ENCODE measurements at places on chromosomes 2 and 18.

DNA sequence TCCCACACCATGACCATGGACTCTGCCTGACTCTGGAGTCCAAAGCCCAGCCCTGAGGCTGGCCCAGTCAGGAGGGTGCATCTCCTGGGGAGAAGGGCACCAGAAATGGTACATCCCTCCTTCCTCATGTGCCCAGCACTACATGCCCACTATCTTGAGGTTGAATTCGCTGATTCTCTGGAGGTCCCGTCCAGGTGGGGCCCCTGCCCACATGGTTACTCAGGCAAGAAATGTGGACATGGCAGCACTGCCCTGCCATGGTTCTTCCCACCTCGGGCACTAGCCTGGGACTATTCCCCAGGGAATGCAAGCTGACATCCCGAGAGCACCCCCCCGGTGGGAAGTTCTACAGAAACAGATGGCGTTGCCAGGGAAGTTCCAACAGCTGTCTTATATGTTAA is 15.3 kb upstream of the HES6 start:
- DNase-seq: no peak

- no peak for DNase-seq
Observed at GRCh38 chr2:183186296-183186695, 62.1 kb downstream of the NUP35 start.

DNA sequence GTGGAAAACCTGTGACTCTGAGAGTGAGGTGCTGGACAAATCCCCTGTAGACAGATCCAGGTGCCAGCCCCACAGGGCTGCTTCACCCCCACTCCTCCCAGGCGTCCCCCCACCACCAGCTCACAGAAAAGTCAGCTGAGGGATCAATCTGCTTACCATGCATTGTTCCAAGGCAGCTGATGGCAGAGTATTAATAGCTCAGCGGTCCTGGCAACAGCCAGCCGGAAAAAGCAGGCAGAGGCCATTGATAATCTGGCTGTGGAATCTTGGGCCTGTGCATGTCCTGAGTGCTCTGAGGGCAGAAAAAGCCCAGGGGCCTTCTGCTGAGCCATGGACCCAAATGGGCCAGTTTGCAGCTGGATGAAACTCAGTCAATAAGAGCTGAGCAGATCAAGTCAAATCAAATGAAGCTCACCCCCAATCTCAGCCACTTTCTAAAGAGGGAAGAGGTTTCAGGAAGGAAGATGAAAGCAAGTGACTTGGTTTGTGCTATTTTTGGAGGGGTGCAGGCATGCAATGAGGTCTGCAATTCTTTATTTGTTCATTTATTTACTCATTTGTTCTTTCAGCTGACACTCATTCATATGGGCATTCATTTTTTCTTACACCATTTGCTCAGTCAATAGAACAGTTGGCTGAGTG is 63.4 kb downstream of the GYPC start:
- no peak for DNase-seq

- DNase-seq: peak; percentile 42
Observed at GRCh38 chr2:10094271-10094814, 14.1 kb upstream of the CYS1 start.

DNA sequence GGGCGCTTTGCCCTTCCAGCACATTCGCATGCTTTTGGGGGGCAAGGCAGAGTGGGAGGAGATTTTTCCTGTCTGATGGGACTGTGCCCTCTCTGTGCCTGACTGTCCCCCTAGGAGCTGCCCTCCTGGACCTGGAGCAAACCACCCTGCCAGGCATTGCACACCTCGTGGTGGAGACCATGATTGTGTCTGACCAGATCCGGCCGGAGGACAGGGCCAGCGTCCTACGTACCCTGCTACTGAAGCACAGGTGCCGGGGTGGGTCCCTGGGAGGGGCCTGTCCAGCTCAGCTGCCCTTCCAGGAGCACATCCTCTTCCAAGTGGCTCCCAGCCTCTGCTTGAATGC is 5.3 kb downstream of the SLC4A3 start:
- DNase-seq: no peak

GRCh38 chr2:84234103-84234502 is 225.0 kb downstream of the SUCLG1 start:
- no peak for DNase-seq

DNA sequence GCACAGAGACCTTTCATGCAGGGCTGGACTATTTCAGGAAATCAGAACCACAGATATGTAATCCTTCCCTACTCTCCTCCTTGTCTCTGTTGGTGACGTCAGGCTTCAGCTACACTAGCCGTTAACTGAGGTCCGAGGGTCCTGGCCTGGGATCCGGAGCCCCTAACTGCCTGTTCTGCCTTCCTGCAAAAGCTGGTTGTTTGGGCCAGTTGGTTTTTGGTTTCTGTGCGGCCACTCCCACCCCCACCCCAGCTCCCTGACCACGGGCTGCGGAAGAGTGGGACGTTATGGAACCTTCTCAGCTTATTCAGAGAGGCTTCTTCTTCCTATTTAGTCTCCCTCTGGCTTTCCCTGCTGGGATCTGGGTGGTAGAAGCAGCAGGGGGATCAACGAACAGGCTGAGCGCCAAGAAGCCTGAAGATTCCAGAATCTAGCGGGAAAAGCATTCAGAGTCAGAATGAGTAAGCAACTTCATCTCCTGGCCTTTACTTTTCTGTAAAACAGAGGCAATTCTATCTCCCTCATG is 49.3 kb upstream of the ROCK2 start:
- DNase-seq: no peak

- peak; percentile 27 for DNase-seq
Observed at GRCh38 chr2:11320698-11321492, 23.5 kb downstream of the ROCK2 start.

DNA sequence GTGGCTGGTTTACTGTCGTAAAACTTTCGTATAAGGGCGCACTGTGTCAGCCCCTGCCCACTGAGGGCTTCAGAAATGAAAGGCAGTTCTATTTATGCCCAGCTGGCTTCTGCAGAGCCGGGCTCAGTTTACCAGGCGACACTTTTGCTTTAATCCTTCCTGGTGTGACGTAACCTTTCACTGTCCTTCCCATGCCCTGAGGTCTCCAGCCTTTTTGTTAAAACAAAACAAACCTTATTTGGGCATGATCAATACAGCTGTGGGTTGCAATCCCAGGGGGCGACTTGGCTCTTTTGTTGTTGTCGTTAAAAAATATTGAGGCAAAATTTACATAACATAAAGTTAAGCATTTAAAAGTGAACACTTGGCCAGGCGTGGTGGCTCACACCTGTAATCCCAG is 85.3 kb downstream of the AGAP1 start:
- no peak for DNase-seq

- no peak for DNase-seq
Observed at GRCh38 chr18:63233334-63233733, 86.2 kb downstream of the BCL2 start.

GRCh38 chr2:70738159-70738558 is 29.8 kb downstream of the ADD2 start:
- DNase-seq: no peak

DNA sequence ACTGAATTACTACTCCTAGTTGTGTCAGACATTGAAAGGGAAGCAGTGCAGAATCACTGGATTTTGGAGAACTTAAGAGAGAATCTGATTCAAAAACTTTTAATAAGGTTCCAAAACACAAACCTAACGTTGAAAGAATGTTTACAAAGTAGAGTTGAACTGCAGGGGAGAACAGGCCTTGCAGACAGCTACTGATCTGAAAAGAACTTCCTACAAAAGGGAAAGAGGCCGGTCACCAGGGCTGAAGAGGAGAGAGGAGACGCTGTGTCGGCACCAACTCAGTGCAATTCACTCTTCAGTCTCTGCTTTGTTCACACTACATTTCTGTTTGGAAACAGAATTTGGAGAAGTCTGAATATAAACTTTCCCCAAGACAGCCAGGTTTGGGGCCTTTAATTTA is 124.0 kb downstream of the GAREM1 start:
- DNase-seq: peak; percentile 52

DNA sequence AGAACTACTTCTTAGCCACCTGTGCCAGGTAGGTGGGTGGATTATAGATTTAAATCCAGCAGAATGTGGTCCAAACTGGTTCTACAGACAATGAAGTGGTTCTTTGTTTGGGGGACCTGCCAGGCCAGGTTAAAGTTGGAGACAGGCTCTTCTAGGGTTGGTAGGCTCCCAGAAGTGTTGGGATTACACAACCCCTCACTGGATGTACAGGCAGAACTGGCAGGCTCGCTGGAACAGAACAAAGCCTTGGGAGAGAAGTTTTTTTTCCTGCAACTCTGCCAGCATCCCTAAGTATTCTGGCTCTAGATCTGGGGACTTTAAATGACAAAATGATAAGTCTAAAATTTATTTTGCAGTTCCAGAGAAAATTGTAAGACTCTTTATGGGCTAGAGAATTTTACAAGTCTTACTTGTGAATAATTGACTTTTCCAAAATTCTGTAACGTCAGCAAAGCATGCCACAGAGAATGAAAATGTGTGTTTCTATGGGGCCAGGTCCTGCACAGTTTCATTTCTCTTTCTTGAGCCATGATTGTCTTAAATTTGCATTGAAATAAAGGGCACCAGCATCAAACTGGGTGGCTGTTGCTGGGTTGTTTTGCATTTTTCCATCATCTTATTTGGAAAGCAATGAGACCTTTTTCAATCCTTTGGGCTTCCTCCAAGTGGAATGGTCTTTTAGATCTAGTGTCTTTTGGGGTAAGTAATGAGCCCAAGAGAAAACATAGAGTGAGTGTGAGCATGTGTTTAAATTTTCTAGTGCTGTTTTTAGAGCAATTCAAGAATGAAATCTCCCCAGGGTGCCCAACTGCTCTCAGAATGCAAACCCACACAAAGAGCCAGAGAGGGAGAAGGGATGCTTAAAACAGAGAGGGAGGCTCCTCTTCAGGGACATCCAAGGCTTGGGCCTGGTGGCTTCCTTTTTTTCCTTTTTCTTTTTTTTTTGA is 32.4 kb upstream of the ATL2 start:
- no peak for DNase-seq

DNA sequence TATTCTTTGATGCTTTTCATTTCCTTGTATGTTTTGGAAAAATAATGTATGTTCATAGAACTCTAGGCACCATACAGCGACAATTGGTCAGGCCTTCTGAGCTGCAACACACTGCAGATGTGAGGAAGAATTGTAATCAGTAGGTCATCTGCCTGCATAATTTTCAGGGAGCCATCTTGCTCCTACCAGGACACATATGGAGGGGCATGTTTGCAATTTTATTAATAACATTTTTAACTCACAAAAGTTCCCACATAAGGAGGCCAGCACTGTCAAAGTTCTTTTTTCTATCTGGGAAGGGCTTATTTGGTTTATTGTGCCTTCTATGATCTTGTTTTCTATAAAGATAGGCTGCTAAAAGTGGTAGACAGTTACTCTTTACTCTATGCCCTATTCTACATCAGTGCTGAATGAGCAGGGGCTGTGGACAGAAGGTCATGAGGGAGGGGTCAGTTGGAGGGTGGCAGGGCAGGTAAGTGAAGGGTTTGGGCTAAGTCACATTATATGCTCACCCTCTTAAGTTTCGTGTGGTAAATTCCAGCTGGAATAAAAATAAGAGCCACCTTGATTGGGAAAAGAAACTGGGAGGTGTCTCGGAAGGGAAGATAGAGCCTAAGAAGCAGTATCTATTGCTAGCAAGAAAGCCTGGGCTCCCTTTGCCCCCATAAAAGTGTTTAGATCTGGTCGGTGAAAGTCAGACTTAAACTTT is 126.3 kb downstream of the PLCL1 start:
- DNase-seq: no peak

DNA sequence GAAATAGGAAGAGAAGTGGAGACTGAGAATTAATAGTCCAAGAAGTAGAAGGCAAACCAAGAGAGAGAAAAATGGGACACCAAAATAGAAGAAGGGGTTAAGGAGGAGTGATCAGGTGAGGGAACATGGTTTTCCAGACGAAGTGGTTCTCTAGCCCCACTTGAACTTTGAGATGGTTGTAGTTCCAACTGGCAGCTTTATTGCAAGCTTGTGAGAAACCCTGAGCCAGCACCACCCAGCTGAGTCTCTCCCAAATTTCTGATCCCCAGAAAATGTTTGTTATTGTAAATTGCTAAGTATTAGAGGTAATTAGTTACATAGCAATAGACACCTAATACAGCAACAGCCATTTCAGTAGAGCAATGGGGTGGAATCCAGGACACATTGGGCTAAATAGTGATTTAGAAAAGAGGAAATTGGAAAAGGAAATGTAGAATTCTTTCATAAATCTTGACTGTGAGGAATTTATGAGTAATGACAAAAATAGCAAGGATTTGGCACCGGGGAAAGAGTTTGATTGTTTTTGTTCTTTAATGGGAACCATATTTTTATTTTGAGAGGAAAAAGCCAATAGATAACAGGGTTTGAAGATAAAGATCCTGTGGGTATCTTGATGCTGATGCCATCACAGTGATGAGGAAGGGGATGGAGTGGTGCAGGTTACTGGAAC is 62.1 kb upstream of the XDH start:
- DNase-seq: no peak

GRCh38 chr2:190685333-190685732 is 36.5 kb downstream of the NAB1 start:
- DNase-seq: peak; percentile 47

GRCh38 chr2:168593713-168594112 is 137.6 kb downstream of the CERS6 start:
- DNase-seq: no peak

- peak; percentile 41 for DNase-seq
Observed at GRCh38 chr2:45390861-45391260, 220.2 kb downstream of the SRBD1 start.

DNA sequence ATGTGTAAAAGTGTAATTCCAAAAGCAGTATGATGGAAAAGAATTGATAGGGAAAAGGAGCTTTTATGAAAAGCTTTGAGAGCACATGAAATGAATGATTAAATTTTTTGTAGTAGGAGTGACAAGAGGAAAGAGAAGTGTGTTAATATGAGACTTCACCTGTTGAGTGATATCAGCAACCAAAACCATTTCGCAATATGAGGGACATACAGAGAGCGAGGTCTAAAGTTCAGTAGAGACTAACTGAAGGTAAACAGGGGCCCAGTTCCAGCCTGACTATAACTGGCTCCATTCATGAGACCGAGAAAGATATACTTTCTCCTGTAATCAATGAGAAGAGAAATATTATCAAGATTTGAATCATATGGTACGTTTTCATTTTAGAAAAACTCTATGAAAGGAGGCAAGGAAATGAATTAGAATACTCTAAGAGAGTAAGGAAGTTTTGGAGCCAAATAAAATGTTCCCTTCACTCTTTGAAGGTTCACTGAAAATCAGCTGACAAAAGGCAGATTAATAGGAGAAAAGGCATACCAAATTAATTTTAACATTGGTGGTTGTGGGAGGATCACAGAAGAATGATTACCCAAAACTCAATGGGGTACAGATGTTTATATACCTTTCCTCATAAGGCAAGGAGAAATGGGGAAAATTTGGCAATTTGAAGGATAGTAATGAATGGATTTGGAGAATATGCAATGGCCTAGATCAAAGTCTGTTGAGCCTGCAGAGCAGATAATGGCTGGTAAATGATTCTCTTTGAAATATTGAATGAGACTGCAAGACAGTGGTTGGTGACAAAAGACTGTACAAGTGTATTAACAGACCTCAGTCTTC is 932.2 kb downstream of the TDRD15 start:
- DNase-seq: no peak

DNA sequence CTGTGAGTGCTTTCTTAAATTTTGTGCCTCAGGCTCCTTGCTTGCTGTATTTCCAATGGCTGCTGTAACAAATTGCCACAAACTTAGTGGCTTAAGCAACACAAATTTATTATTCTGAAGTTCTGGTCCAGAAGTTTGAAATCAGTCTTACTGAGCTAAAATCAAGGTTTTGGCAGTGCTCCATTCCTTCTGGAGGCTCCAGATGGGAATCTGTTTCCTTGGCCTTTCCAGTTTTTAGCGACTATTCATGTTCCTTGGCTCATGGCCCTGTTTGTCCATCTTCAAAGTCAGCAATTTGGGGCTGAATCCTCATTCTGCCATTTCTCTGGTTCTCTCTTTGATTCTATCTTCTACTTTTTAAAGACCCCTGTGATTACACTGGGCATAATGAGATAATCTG is 31.8 kb downstream of the STRADB start:
- no peak for DNase-seq

Data from GM23338 (cell line).